ENCODE measurements at places on chromosomes 13 and 19.

DNA sequence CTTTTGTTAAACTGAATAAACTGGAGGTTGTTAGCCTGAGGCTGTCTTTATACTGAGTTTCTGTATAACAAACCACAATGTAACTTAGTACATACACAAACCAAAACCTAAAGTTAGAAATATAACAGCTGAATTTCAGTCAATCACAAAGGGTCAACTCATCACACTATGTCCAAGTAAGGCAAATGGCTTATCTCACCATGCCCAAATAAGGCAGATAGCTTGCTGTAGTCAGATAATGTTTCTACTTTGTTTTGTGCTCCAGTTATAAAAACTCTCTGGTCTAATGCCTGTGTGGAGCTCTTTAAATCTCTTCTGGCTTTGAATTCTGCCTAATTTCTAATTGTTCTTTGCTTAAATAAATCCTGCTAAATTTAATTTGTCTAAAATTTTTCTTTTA lies 1323.4 kb upstream of the ATXN8OS start:
- DNase-seq, result no peak

GRCh38 chr13:46496086-46496485 lies 56.9 kb upstream of the LRCH1 start:
- no peak for DNase-seq

GRCh38 chr13:50060718-50061117 lies 45.5 kb downstream of the KCNRG start:
- DNase-seq, result no peak

DNA sequence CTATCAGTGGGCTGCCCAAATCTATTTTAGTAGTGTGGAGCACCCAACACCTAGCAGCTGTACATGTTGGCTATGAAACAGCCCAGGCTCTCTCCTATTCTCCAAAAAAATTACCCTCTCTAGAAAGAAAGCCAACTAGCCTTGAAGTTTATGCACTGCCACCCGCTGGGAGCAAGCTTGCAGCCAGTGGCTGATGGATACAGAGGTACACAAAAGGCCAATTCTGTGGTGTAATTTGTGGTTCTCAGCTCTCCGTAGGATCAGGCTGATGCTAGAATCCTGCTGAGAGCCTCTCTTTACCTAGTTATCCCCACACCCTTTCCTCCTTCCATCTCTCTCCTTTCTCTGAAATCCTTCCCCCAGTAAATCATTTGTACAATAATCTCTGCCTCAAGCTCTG lies 1120.7 kb downstream of the DIAPH3 start:
- no peak for DNase-seq

- DNase-seq, result no peak
Measured at GRCh38 chr19:57342582-57342981, 8.5 kb upstream of the ZNF304 start.

DNA sequence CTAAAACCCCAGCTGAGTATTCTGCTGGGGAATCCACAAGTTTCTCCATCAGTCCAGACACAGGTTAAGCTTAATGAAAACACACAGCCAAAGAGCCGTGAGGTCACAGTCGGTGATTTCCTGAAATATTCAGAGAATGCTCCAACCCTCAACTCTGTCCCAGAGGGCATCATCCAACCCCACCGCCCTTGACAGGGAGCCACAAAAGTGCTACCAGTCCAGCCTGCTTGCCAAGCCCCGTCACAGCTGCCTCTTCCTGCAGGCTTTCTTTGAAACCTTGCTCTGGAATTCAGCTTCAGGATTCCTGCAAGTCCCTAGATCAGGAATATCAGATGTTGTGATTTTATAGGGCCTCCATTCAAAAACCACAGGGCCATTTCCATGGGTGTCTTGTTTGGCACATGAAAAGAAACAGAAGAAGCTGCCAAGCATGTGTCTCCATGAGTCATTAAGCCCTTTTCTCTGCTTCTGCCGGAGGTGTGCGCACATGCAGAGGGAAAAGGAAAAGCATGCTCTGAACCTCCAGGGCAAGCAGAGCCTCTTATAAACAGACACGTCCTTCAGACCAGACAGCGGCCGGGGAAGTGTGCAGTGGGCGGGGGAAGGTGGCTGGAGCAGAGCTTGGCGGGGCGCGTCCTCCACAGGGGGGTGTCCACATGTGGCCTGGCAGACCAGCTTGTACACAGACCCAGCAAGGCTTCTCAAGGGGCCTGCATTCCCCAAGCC lies 164.7 kb downstream of the KATNAL1 start:
- peak; percentile 41 for DNase-seq

GRCh38 chr19:14473073-14473977 lies 1.8 kb downstream of the PTGER1 start:
- DNase-seq, result no peak

GRCh38 chr19:56266051-56266450 lies 6.5 kb upstream of the EDDM13 start:
- DNase-seq, result no peak

- no peak for DNase-seq
Measured at GRCh38 chr19:55489711-55490477, 1.7 kb downstream of the SSC5D start.

GRCh38 chr19:1425902-1426301 lies 12.3 kb upstream of the RPS15 start:
- no peak for DNase-seq

DNA sequence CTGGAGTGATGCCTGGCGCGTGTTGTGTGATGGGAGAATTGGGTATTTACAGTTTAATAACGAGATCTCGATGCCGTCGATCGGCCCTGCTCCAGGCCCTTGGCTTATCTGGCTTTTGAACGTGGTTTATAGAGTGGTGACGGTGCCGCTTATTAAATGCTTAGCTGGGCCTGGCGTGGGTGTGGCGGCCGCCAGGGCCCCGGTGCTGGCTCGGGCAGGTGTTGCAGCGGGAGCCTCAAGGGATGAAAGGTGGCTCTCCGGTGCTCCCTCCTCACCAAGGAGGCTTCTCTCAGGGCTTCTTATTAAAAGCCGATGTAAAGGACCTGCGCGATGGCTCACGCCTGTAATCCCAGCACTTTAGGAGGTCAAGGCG lies 173.8 kb downstream of the KDM4B start:
- no peak for DNase-seq

GRCh38 chr13:57314897-57315520 lies 148.0 kb downstream of the PRR20E start:
- DNase-seq, result no peak

- DNase-seq, result no peak
Measured at GRCh38 chr19:1018393-1018792, 2.5 kb downstream of the TMEM259 start.

DNA sequence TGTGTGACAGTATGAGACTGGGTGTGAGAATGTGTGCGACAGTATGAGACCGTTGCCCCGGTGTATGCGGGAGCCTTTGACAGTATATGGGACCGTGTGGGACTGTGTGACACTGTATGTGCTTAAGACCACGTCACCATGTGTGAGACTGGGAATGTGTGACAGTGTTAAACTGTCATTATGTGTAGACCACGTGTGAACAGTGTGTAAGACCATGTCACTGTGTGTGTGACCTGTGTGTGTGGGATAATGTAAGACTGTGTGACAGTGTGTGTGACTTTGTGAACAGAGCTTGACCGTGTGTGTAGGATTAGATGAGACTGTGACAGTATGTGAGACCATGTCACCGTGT lies 549 bp downstream of the ZNF583 start:
- no peak for DNase-seq

DNA sequence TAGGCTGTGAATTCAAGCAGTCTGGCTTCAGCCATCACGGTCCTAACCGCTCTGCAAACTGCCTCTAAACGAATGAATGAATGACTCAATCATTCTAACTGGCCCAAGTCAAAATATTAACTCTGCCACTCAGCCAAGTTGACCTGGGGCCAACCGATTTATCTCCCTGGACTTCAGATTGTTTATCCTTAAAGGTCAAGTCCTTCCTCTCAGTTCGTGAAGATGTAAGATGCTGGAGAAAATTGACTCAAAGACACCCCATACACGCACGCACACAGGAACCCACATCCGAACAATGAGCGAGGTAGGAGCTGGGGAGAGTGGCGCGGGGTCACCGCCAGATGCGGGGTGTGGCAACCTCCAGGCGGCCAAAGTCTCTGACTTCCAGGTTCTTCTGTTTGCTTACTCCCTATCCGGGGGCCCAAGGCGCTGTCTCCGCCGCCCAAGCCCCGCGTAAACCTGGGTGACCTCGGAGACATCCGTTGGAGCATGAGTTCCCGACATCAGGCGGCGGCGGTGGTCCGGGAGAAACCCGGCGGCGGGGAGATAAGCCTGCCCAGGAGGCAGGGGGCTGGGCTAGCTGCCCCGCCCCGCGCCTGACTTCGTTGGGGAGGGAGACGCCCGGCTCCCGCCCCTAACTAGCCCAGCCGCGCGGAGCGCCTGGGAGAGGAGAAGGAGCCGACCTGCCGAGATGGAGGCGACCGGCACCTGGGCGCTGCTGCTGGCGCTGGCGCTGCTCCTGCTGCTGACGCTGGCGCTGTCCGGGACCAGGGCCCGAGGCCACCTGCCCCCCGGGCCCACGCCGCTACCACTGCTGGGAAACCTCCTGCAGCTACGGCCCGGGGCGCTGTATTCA lies at the start of gene CYP2S1:
CYP2S1 (plus strand) TSS at position 646 of the 856 bp plus-strand sequence; CDS start at position 692, 46 bp downstream.
- DNase-seq, result no peak

DNA sequence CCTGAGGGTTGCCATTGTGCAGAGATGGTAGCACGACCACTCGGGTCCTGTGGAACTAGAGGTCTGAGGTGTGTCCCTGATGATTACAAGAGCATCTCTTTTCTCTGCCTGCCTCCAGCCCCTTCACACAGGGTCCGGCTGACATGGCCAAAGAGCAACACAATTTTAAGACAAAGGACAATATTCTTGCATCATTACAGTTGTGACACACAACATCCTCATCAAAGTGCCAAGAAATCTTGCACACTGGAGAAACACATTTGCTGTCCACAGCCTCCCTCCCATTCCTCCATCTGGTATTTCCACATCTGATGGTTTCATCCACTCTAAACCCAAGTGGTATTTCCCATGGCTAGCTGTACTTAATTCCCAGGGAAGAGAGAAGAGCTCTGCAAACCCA lies 12.8 kb downstream of the COL4A1 start:
- no peak for DNase-seq

DNA sequence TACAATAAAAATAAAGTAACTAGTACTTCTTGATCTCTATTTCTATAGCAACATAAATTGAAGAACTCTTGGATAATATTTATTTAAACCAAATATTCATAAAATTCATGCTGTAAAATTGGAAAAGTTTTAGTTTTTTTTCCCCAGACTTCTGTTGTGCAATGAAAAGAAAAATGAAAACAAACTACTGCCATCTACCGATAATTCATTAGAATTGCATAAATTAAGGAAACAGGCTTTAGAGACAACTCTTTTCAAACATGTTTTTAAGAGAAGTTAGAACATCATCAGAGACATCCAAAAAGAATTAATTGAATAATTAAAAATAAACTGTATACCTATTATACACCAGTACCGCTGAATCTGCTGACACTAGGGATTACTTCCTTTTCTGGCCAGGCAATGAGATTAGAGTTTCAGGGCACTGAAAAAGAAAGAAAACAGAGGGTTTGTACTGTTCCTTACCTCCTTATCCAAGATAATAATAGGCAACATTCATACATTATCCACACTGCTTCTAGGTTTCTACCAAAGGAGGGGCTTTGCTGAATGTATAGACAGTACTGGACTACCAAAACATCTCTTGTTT lies 4.9 kb downstream of the CCDC122 start:
- DNase-seq, result no peak

GRCh38 chr13:39776439-39776838 lies 121.0 kb downstream of the COG6 start:
- no peak for DNase-seq

All from CD4-positive, alpha-beta T cell treated with Interleukin-15 for 4 hours (primary cell).